ENCODE measurements at places on chromosomes 7 and 10.

GRCh38 chr7:47580175-47580706 lies 1.7 kb downstream of the TNS3 start:
- no peak for DNase-seq

- no peak for DNase-seq
These were observed 37.7 kb downstream of the ASB13 start for GRCh38 chr10:5628451-5629302.

DNA sequence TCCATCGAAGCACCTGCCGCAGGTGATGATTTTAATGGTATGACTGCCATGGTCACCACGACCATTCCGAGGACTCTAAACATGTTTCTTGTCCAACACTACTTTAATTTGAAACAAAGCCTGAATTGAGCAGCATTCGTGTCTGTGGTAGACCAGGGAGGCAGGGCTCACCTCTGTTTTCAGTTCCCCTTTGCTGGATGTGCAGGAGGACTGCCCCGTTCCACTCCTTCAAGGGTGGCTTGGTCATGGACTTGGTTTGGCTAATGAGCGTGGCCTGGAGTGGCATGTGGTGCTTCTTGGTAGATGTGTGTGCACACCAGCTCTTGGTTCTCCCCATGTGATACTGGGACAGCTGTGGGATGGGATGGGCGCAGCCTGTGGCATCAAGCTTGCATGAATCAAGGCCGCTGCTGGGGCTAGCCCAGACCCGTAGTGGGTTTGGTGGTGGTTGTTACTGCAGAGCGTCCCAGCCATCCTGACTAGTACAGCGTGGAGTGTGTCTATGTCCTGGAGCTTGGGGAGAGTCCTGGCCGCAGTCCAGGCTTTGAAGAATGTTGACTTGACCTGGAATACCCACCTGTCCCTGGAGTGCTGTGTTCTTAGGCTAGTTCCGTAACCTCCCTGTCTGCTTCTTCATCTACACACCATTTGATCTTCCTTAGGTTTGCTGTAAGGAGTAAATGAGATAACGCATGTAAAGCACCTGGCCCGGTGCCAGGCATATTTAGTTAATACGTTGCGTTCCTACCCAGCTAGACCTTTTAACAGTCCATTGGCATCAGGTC lies 34.8 kb downstream of the MGMT start:
- DNase-seq = no peak

- no peak for DNase-seq
These were observed 1067.0 kb upstream of the LRRTM3 start for GRCh38 chr10:65858841-65859240.

GRCh38 chr10:100982916-100983830 lies 4.1 kb downstream of the MRPL43 start:
- DNase-seq = no peak

DNA sequence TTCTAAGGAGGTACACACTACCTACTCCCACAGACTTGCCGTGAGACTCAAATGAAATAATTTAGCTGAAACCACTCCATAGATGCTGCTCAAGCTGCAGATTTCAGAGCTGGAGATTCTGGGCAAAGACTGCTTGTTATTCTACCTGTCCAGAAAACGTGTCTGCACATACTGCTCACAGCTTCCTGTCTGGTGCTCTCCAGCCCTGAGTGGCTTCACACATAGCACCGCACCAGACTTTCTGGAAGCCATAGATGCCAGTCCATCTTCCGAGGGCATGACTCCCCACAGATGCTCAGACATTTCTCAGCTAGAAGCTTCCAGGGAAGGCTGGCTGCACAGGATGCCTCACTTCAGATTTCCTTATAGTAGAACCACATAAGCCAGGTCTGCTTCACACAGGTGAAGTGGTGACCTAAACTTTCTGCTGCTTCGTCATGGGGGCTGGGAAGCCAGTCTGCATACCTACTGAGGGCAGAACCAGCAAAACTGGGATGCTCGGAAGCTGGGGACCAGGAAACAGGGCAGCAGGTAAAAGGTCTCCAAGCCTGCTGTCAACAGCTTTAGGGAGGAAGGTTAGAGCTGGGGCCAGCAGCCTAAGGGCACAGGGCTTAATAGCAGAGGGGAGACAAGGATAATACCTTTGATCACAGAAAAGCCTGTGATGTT lies 18.2 kb downstream of the CCDC6 start:
- DNase-seq = no peak

- no peak for DNase-seq
These were observed 31.6 kb upstream of the TMEM72 start for GRCh38 chr10:44879531-44879899.

DNA sequence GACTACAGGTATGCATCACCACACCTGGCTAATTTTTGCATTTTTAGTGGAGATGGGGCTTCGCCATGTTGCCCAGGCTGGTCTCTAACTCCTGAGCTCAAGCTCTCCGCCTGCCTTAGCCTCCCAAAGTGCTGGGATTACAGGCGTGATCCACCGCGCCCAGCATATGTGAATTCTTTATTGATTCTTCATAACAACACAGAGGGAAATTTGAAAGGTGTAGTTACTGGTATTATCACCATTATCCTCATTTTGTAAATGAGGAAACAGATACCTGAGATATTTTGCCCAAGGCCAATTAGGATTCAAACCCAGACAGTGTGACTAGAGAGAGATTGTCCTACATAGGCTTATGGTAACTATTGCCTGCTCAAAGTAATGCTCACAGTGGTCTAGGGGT lies 22.6 kb downstream of the TCF7L2 start:
- no peak for DNase-seq

DNA sequence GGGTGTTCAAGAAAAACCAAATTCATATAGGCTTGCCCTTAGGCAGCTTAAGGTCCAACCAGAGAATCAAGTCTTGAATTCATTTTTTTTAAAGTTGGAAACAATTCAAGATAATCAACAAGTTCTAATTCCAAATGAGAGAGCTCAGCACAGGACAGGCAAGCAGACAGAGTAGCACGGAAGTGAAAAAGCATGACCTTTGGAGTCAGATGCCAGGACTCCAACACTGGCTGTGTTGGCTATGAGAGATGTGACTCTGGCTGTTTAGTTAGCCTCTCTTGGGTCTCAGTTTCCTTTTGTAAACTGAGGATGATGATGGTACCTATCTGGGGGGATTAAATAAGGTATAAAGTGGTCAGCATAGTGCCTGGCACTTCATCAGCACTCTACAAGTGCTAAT lies 49.3 kb downstream of the FBXW4 start:
- no peak for DNase-seq

DNA sequence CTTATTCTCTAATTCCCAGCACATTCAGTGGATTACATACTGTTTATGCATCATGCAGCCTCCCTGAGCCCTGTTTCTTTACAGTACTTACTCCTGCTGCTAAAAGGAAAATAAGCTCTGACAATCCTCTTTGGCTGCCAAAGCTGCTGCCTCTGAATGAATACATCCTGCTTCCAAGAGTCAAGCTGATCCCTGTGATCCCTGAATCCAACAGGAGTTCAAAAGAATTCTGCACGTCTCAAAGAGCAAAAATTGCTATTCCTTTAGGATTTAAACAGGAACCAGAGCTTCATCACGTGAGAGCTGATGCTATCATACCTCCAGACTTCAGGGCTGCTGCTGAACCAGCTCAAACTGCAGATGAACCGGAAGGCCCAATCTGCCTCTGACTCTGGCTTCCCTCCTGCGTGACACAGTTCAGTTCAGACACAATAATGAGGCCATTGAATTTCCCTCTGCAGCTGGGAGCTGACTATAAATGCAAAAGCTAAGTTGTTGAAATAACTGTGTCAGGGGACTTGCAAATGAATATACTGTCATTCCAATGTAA lies 851.0 kb upstream of the PHF14 start:
- peak; percentile 18 for DNase-seq

DNA sequence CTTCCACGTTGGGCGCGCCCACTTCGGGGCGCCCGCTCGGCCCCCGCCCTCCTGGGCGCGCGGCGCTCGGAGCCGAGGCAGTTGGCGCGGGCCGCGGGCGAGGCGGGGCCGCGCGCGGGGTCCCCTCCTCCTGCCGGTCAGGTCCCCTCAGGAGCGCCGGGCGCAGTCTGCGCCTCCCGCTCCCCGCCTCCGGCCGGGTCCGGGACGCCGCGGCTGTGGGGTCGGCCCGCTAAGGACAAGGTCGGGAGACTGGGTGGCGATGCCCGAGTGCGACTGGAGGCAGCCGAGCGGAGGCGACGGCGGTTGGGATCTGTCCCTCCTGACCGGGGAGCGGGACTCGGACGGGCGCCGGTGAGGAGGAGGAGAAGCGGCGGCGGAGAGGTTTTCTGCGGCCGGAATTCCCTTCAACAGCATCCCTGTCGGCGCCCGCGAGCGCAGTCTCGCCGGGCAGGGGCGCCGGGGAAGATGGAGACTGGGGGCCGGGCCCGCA lies at the start of gene ATRNL1:
Gene ATRNL1 (plus strand): TSS at position 80 of the 490 bp plus-strand sequence. CDS start 386 bp downstream, at position 466.
- DNase-seq = peak; percentile 75

- DNase-seq = no peak
These were observed 7.1 kb downstream of the ATOH7 start for GRCh38 chr10:68224810-68225209.

- DNase-seq = no peak
These were observed 247.3 kb downstream of the ETV1 start for GRCh38 chr7:13742126-13742525.

GRCh38 chr7:19491821-19492452 lies 216.9 kb downstream of the POLR1F start:
- DNase-seq = peak; percentile 28

GRCh38 chr7:106644999-106645398 lies 16.0 kb downstream of the CCDC71L start:
- DNase-seq = no peak

DNA sequence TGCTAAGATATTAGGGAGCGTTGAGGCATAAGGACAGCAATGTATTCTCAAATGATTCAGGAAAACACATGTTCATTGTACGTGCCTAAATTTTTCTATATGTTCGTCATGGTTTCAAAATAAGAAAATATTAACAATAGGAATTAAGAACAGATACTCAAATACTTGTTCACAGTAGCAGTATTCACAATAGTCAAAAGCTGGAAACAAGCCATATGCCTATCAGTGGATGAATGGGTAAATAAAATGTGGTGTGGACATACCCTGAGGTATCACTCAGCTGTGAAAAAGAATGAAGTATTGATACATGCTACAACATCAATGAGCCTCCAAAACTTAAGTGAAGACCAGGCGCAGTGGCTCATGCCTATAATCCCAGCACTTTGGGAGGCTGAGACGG lies 84.7 kb upstream of the PTER start:
- DNase-seq = no peak

DNA sequence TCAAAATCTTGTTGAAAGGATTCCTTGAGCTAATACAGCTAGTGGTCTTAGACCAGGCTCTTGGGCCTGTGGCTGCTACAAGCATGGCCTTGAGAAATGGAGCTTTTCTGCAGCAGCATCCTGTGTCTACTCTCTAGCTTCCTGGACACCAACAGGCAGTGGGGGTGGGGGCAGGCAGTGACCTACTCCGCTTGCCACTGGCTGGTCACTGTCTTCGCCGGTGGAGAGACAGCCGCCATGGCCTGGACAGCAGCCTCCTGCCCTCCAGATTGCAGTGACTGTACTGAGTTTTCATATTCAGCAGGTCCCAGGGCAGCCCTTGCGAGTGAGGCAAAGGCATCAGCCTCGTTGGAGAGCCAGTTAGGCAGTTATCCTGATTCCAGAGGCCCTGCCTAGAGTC lies 204.6 kb downstream of the HECW1 start:
- DNase-seq = no peak

- no peak for DNase-seq
These were observed 305.5 kb downstream of the GPR37 start for GRCh38 chr7:124460056-124460450.

DNA sequence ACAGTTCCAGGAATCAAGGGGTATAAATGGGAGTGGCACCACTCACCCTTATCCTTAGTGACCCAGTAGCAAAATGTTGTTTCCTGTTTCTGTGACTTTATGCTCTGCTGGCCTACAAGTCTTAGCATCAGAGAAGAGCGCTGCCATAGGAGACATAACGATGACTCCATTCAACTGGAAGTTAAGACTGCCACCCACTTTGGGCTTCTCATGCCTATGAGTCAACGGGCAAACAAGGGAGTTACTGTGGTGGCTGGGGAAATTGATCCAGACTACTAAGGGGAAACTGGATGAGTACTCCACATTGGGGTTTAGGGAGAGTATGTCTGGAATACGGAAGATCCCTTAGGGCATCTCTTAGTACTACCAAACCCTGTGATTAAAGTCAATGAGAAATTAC lies 40.6 kb upstream of the PIK3CG start:
- DNase-seq = no peak

DNA sequence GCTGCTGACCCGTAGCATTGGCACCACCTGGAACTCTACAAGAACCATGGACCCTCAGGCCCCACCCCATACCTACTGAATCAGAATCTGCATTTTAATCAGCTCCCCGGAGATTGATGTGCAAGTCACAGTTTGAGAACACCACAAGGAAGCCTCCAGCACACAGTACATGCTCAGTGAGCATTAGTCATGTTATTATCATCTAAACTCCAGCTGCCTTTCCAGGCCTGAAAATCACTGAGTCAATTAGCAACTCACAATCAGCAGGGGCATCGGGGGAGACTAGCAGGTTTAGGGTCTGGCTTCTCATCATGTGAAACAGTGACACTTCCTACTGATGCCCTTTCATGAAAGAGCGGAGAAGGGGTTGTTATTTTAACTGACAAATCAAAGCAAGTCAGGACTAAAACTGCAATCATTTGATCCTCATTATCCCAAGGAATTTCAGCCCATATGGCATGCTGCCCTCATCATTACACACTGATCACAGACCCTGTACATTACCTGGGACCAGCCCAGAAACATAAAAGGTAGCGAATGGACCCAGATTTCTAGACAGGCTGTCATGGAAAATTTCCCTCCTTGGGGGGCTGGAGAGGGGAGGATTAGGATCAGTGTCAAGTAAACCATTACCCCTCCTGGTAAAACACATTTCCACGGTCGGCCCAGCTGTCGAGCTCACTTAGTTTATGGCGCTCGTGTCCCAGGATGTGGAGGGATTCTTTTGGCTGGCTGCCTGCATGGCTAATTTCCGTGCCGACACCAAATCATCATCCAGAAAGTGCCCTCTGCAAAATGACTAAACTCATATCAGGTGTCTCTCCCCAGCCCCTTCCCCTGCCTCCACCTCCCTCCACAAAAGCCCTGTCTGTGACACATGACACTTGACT lies 122.8 kb downstream of the PRLHR start:
- DNase-seq = no peak

DNA sequence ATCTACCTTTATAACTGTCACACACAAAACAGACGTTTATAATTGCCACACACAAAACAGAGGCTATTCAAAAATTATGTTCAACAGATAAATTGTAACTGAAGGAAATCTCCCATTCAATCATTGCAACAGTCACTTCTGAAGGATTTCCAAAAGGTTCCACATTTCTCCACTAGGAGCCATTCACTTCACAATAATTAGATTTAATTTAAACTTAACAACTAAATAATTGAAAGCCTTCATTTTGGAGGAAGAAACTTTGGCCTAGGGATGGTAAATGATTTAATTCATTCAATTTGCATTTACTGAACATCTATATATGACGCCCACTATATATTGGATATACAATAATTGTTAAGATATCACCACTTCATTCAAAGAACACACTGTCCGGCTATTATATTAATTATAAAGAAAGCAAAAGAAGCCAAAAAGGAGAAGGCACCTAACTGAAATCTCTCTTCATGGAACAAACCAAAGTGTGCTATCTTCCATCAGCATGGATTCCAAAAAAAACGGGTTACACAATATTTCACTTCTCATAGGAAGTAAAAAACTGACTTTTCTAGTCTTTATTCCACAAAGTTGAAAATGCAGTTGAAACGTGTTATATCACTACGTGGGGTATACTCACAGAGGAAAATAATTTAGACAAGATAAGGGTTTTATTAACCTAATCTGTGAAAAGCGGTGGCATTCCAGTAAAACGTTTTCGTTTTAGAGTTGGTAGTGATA lies 1.7 kb downstream of the ATAD1 start:
- DNase-seq = no peak

All from NCI-H510A treated with DMSO at 0.1 percent for 48 hours (cell line).